ENCODE measurements at places on chromosomes 6 and 20.

DNA sequence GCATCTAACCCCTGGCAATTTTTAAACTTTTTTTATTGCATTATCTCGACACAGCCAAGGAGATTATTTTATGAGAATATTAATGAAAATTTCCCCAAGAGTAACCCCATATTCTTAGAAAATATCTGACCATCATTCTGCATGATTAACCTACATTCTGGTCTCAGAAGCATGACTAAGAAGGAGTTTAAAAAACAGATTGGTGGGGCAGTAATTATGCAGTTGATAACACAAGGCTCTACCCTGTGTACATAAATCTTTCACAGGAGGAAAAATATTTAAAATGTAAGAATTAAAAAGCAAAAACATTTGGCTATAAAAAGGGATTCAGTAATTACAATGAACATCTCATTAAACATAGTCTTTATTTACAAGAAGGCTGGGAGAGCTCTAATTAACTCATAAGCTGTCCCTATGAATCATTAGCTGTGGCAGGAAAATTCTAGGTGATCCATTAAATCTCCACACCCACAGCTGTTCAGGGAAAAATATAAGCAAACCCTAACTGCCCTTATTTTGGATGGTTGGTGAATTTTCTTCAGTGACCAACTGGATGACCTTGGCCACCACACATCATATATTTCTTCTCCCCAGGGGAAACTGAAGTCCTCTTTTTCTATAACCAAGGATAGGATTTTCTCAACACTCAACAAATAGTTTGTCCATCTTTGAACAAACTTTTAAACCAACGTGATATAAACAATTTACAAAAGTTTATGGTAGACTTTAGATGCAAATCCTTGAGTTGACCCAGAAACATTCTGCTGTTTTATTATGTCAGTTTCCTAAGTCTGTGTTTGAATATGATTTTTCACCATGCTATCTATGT lies 59.5 kb downstream of the PDE7B start:
- no peak for DNase-seq

- DNase-seq: no peak
Measured at GRCh38 chr6:56995347-56995902, 40.5 kb downstream of the BEND6 start.

GRCh38 chr20:2285613-2286012 lies 10.2 kb upstream of the TGM3 start:
- DNase-seq: no peak

GRCh38 chr20:62772103-62772611 lies 24.1 kb upstream of the MRGBP start:
- DNase-seq: no peak

DNA sequence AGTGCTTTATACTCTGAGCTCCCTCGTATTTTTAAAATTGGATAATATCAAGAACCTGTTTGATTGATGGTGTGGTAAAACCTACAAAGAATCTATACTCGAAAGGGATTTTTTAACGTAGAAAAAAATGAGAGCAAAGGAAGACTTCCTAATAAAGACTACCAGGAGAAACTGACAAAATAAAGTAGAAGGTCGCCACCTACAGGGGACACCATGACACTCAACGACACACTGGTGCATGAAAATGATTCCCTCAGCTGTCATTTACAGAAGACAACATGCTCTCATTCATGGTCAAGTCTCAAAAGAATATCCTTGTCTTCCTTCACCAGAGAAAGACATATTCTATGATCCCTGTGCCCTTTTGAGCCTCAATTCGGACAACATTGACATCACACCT lies 10.1 kb upstream of the NHSL1 start:
- no peak for DNase-seq

GRCh38 chr6:69863766-69864165 lies 2.6 kb upstream of the COL19A1 start:
- no peak for DNase-seq

DNA sequence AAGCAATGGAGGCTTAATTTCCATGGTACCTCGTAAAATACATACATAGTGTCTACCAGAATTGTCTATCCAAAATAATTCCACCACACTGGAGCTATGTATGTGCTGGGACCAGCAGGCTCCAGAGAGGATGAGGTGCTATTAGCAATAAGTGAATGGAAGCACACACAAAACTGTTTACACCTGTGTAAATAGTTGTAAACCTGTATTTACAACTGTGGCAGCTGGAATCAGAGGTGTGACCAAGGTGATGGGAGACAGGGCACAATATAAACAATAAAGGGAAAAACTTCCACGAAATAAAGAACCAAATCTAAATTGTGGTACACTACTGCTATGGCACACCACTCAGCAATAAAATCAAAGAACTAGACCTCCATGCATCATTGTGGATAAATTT lies 14.4 kb downstream of the RARS2 start:
- no peak for DNase-seq

DNA sequence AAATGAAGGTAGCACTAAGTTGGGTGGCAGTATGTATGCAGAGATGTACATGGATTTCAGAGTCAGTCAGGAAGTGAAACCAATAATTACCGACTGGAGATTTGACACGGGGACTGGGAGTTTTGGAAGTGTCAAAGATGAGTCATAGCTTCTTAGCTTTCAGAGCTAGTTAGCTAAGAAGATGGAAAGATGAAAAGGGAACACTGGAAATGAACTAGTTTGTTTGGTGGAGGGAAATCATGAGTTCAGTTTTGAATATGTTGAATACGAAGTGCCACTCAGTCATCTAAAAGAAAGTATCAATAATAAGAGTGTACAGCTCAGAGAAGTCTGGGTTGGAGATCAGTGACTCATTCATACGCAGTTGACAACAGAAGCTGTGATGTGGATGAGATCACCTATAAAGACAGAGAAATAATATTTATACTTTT lies 7.5 kb downstream of the ESF1 start:
- no peak for DNase-seq

DNA sequence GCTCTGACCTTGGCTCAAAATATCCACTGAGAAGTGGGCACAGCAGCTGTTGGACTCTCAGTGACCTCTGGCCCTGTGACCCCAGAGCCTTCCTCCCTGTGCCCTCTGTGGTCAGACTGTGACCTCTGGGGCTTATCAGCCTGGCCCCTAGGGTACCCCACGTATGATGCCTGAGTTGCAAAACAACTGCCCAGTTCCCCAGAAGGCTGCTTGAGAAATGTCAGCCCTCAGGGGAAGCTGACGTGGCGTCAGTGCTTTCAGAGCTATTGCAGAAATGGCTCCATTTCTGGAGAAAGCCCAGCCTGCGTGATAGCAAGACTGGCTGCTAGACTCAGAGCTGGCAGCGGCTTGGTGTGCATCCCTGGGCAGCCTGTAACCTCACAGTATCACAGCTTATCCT lies 31.5 kb upstream of the TGM2 start:
- DNase-seq: no peak

- DNase-seq: no peak
Measured at GRCh38 chr20:34754611-34755010, 50.5 kb downstream of the TP53INP2 start.

GRCh38 chr6:111483736-111484632 lies 966 bp upstream of the REV3L start:
- peak; percentile 48 for DNase-seq

DNA sequence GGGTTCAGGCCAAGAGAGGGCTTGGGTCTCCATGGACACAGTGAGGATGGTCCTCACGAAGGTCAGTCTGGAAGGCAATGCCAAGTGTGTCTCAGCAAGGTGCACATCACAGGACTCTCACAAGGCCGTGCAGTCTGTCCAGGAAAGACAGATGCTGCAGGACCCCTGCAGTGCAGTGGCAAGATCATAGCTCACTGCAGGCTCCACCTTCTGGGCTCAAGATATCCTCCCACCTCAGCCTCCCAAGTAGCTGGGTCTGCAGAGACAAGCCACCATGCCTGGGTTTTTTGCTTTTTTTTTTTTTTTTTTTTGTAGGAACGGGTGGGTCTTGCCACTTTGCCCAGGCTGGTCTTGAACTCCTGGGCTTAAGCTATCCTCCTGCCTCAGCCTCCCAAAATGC lies 26.4 kb downstream of the ZMYND8 start:
- DNase-seq: no peak

GRCh38 chr6:110128418-110128817 lies 51.1 kb downstream of the WASF1 start:
- DNase-seq: no peak

DNA sequence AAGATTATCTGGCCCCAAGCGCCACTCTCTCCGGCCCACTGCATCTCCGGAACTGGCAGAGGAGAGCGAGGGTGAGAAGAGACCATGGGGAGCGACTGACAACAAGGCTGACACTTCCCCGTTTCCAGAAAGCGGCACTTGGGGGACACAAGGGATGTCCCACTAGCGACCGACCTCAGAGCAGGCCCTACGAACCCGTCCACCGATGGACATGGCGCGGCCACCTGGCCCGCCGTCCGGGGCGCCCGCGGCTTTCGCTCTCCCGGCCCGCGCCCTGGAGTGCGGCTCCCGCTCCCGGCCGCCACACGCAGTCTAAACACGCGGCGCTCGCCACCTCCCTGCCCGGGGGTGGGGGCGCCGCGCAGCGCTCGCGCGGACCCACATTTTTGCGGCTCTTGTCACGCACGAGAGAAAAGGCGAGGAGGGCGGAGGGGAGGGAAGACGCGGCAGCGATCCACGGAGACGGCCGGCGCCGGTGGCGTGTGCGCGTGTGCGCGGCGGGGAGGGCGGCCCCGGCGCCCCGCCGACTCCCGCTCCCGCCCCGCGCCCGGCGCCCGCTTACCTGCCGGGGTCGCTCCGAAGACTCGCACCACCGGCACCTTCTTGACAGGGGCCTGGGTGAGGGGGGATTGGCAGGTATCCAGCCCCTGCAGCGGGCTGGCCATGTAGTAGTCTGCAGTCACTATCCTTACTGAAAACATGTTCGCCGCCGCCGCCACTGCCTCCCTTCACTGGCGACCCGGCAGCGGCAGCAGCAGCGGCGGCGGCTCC lies 645 bp downstream of the REV3L start:
- DNase-seq: no peak

- no peak for DNase-seq
Measured at GRCh38 chr6:109458774-109459531, 3.4 kb upstream of the MICAL1 start.

DNA sequence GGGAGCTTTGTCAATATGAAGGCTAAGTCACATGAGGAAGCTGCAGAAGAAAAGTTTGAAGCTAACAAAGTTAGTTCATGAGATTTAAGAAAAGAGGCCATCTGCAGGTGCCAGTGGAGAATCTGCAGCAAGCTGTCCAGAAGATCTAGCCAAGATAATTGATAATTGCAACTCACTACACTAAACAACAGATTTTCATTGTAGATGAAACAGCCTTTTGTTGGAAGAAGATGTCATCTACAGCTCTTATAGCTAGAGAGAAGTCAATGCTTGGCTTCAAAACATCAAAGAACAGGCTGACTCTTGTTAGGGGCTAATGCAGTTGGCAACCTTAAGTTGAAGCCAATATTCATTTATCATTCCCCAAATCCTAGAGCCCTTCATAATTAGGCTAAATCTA lies 83.7 kb downstream of the RIN2 start:
- no peak for DNase-seq

GRCh38 chr20:1879369-1879768 lies 15.8 kb upstream of the SIRPA start:
- DNase-seq: no peak

DNA sequence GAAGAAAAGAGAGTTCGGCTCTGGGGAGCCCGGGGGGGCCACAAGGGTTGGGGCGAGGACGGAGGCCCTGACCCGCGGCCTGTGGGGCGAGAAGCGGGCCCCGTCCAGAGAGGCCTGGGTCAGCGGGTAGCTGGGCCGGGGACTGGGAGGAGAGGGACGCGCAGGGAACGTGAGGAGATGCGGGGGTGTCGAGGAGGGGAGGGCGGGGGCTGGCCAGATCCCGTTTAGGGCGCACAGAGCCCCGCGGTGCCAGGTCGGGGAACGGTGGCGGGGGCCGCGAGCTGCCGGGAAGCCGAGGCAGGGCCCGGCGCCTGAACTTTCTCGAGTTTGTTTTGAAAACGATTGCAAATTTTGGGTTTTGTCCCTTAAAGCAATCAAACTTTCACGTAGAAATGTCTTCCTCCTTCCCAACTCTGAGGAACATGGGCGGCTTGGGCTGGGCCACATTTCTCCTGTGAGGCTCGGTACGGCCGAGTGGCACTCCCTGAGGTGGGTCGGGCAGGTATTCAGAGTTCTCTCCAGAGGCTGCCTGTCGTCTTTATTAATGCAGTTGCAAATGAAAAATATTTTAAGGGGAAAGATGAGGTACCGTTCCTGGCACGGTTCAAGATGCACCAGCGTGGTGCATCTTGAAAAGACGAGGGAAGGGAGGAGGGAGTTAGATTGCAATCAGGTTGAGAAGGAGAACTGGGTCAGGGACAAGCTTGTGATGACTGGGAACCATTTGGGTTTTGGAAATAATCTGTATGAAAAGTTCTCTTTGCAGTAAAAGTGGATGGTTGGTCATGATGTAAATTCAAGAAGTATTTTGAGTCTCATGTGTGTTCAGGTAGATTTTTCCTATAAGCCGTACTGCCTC lies 972 bp downstream of the RNF8 start:
- peak; percentile 17 for DNase-seq

DNA sequence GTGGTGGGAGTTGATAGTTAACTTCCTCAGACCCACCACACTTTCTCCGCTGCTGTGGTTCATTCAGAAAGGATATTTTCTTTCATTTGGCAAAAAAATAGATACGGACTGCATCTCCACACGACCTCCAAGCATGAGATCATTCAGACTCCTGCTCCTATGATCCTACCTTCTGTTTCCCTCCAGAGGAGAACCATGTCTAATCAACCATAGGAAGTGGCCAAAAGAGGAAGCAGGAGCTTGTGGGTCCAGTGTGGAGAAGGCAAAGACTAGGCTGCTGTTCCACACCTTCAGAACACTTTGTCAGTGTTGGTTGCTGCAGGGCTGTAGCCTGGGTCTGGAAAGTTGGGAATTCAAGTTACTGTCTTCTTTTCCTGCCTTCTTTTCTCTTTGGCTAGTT lies 10.6 kb upstream of the KIF13A start:
- DNase-seq: no peak

All from GM19239 (cell line).